Cortex of kidney (tissue), 1 donor: ENCODE measurements at places on chromosomes 4 and X.

DNA sequence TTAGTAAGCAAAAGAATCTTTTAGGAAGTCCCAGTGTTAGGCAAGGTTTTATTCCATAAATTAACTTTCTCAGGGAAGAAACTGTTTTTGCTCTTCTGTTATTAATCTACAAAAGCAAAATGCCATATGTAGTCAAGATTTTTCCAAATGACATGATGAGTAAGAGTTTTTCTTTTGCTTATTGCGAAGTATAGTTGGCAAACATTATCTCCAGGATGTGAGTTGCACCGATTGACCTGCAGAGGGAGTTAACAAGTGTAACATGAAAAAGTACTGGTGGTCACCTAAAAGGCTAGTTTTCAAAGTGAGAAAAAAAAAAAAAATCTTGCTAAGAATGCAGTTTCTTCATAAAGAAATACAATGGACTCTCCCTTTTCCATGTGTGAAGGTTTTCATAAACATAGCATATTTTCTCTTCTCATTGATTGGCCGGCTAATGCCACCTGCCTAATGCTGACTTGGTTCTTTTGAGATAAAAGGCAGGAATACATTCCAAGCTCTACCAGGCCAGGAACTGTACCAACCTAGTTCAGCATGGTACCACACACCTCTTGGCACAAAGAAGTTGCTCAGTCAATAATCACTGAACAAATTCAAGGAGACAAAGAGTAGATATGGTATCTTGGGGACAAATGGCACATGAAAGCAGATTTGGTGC lies 100.2 kb downstream of the LNX1 start:
- no peak for DNase-seq

DNA sequence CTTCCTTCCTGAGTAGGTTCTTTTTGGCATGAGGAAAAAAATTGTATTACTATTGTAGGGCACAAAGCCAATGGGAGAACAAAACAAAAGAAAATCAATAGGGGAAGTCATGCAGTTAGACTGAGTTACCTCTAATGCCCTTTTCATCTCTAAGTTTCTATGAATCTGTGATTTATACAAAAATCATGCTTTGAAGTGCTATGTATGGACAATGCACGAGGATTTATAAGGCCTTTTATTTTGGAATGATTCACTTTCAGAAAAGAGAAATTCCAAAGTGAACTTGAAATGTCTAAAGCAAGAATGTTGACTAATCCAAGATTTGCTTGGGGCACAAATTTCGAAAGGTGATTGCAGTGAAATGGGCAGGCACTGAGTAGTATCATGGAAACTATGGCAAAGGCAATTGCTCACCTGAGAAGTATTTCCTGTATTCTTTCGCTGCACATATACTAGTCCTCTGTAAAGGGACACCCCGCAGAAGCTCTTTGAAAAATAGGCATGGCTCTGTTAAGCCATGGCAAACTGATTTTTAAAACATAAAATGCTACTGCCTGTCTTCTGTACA lies 52.8 kb downstream of the ADGRG4 start:
- DNase-seq, result no peak

- DNase-seq, result no peak
Measured at GRCh38 chr4:182768838-182769237, 148.3 kb downstream of the DCTD start.

DNA sequence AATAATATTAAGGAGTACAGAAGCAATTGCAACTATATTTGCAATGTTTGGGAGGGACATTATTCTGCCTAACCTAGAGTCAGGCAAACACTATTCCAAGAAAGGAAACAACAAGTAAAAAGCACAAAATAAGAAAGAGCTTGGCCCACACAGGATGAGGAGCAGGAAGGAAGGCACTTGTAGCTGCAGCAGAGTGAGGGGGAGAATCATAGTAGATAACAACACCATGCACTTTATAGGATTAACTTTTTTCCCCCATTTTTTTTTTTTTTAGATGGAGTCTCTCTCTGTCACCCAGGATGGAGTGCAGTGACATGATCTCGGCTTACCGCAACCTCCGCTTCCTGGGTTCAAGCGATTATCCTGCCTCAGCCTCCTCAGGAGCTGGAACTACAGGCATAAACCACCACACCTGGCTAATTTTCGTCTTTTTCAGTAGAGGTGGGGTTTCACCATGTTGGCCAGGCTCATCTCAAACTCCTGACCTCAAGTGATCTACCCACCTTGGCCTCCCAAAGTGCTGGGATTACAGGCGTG lies 10.3 kb upstream of the JCHAIN start:
- DNase-seq, result no peak
